Midbrain (tissue), 1 donor: ENCODE measurements at places on chromosomes 3 and 15.
A peak's percentile ranks its signal among the peaks of the same experiment; 100 is the strongest.

- no peak for DNase-seq
Measured at GRCh38 chr15:69224383-69224782, 63.9 kb downstream of the GLCE start.

- DNase-seq, result no peak
Measured at GRCh38 chr3:140187028-140187427, 252.0 kb downstream of the CLSTN2 start.

- DNase-seq, result no peak
Measured at GRCh38 chr15:33934396-33934795, 33.9 kb upstream of the CHRM5 start.

DNA sequence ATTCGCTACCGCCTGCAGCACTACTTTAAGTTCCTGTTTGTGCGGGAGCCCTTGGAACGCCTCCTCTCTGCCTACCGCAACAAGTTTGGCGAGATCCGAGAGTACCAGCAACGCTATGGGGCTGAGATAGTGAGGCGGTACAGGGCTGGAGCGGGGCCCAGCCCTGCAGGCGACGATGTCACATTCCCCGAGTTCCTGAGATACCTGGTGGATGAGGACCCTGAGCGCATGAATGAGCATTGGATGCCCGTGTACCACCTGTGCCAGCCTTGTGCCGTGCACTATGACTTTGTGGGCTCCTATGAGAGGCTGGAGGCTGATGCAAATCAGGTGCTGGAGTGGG is 995 bp downstream of the CHST14 start:
- DNase-seq, result no peak

- no peak for DNase-seq
Measured at GRCh38 chr15:68583321-68583720, 4.5 kb downstream of the CORO2B start.

- DNase-seq, result no peak
Measured at GRCh38 chr3:81443457-81443782, 318.0 kb downstream of the GBE1 start.

DNA sequence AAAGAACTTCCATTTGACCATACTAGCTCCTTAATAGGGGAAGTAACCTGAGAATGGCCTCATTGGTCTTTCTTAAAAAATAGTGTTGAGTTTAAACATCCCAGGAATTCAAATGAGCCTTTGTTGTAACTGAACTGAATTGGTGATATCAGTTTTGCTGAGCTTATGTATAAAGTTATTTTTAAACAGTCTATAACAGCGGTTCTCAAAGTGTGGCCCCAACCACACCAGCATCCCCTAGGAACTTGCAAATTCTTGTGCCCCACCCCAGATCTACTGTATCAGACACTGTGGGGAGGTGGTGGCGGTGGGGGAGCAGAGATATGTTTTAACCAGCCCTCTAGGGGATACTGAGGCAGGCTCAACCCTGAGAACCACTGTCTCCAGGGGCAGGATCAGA is 57.0 kb downstream of the LMCD1 start:
- DNase-seq, result no peak

DNA sequence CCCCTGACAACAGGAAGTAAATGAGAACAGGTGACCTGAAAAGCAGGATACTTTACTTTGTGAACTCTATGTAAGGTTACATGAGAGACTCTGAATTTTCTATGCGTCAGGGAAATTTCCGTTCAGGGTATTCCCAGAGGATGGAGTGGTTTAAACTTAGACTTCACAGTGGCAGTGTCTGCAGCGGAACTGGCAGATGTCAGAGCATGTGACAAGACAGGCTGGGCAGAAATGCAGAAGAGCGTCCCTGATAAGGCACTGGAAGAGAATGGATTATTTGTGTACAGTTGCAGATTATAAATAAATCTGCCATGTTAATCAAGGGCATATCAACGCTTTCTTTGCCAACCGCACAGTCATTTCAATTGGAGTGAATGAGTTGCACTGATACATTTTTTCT is 598.4 kb upstream of the ZNF717 start:
- peak; percentile 17 for DNase-seq
